ENCODE measurements at places on chromosomes 2 and 18.

GRCh38 chr2:19623488-19623887, 265.1 kb upstream of the OSR1 start:
- no peak for DNase-seq

GRCh38 chr18:76993573-76993972, 139.0 kb downstream of the MBP start:
- DNase-seq, result no peak

DNA sequence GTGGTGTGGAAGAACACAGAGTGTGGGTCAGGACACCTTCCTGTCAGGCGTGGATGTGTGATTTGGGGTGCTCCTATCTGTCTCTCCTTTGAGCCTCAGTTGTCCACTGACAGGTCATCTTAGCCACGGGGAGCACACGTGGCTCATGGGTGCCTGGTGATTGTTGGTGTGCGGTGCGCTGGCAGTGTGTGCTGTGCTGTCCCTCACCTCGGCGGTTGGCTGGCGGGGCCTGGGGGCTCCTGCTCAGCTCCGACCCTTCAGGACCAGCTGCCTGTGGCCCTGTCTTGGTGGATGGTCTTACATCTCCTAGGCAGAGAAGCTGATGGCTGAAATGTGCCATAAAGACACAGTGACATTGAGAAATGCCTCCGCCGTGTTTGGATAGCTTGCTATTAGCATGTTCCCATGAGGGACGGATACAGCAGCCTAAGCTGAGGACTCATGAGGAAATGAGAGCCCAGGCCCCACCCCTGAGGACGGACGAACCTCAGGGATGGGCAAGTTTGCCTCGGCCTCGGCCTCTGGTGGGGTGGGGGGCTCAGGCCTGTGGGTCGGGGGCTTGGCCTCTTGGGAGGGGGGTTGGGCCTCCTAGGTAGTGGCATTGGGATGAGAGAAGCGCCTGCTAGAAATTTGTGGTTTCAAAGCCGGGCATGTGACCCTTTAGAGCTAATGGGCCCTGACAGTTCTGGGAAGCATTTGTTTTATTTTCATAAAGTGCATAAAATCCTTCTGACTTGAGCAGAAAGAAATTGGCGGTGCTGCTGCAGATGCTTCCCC, 20.3 kb upstream of the ASB1 start:
- no peak for DNase-seq

DNA sequence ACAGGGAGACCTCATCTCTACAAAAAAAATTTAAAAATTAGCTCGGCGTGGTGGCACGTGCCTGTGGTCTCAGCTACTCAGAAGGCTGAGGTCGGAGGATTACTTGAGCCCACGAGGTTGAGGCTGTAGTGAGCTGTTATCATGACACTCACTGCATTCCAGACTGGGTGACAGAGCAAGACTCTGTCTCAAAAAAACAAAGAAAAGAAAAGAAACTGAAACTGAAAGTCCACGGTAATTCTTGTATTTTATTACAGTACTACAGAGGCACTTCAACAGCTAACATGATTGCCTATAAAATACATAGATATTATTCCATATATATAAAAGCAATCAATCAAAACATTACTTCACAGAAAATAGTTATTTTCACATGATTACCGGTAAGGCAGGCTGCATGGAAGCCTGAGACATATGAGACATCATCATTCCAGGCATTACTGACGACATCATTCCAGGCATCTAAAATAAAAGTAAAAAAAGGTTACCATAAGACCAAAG, 23.1 kb downstream of the PRPF40A start:
- DNase-seq, result peak; percentile 33

GRCh38 chr18:36509646-36510197, 212.2 kb downstream of the FHOD3 start:
- DNase-seq, result no peak

DNA sequence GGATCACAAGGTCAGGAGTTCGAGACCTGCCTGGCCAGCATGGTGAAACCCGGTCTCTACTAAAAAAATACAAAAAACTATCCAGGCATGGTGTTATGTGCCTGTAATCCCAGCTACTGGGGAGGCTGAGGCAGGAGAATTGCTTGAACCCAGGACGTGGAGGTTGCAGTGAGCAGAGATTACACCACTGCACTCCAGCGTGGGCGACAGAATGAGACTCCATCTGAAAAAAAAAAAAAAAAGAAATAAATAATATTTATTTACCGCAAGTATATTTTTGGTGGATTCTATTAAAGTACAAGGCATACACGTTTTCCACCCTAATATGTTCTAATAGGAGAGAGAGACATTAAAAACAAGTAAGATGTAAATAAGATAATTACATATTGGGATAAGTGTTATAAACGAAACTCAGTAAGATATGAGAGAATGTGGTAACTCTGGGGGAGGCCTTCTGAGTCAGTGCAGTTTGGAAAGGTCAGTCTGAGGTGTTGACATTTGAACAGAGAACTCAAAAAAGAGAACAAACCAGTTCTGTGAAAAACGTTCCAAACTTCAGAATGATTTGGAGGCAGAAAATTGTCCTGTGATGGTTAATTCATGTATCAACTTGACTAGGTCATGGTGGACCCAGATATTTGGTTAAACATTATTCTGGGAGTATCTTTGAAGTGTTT, 8.8 kb upstream of the POLI start:
- peak; percentile 18 for DNase-seq

DNA sequence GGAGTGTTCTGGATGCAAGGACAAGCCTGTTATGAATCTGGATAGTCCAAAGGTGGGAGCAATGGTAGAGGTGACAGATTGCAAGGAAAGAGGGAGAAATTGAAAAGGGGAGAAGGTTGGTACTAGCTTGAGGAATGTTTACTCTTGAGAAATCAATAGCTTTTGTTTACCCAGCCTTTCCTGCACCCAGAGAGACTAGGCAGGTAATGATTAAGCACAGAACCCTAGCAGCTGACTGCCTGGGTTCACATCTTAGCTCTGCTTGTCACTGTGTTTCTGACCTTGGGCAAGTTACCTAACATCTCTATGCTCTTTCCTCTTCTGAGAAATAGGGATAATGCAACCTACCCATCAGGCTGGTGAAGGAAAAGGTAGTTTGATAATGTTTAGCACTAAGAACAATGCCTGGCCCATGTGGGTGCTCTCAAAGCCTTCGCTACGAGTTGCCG, 178.6 kb downstream of the MGAT5 start:
- DNase-seq, result no peak

DNA sequence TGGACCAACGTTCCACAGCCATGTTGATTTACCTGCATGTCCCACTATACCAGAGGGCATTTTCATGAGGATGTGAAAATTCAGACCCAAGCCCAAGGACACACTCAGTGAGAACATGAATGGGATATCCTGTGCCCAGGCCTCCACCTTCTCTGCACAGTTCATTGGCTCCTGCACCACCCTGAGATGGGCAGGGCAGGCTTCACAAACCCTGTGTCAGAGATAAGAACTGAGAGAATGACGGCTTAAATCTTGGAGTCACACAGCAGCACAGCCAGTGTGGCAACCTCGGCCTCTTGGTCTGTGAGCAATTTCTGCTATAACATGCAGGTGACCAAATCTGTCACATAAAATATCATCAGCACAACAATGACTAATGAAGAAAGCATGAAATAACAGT, 71.9 kb downstream of the UXS1 start:
- no peak for DNase-seq

DNA sequence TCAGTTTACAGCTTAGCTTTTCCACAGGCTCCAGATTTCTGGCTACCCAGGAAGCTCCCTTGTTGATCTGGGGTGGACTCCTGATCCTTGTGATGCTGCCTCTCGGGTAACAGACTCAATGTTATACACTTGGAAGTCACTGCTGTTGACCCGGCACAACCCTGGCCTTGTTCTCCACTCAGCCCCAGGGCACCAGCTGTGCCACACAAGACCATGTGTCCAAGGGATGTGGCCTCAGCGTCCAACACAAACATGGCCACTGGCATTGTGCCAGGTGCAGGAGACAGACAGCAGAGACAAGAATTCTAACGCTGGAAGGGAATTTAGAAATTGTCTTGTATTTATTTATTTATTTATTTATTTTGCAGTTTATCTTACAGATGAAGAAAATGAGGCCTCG, 39.0 kb upstream of the PPP4R1 start:
- no peak for DNase-seq

DNA sequence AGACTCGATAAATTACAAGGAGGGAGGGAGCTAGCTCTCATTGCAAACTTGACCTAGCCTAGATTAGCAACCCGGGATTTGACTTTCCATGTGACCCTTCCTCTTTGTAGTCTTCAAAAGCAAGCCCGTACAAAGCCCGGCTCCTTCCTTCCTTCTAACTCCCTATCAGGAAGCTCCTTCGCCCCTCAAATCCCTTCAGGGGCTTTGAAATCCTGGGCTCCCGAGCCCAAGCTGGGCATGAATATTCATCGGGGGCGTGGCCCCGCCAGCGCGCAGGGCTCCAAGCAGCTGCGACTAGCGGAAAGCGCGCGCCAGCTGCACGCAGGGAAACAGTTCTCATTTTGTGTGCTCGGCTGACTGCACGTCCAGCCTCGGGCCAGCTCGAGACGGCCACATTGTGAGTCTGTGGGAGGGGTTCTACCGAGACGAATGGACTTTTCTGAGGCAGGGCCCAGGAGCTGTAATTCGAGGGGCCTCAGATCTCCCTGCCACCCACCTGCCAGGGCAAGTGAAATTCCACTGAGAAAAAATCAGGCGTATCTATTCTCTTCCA, 84.0 kb upstream of the PELI1 start:
- peak; percentile 79 for DNase-seq

DNA sequence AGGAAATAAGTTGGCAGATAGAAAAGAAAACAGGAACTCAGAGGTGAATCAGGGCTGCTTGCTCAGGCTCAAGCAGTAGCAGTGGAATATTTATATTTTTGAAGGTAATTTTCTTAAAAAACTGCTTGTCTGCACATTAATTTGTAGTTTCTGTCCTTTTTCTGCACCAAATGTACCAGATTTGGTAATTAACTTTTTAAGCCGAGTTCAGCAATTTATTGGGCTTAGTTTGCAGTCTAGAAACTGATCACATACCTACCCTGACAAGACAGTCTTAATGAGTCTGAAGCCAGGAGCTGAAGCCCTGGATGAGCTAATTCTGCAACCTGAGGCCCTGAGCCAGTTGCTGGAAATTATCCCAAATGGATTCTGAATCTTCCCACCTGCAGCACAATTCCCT, 647.0 kb downstream of the TDRD15 start:
- DNase-seq, result no peak

DNA sequence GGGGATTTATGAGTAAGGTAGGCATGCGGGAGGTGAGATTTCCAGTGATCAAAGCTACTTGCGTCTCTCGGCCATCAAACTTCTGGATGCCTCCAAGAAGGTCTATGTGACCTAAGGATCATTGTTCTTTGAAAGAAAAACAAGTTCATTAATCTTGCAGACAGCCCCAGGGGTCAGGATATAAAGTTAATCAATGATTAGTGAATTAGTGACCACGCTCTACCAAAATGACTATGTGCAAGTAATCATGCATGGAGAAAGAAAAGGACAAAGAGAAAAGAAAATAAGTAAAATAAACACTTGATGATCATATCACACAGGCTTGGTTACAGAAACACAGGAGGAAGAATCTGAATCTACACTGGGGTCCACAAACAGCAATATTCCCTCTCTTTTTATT, 42.5 kb upstream of the BCL11A start:
- no peak for DNase-seq

DNA sequence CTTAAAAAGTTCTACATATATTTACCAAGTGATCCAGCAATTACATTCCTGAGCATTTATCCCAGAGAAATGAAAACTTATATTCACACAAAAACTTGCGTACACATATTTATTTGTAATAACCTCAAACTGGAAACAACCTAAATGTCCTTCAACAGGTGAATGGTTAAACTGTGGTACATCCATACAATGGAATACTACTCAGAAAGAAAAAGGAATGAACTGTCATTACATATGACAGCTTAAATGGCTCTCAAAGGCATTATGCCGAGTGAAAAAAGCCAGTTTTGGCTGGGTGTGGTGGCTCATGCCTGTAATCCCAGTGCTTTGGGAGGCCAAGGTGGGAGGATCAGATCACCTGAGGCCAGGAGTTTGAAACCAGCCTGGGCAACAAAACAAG, 79.1 kb upstream of the DYNC1I2 start:
- no peak for DNase-seq

DNA sequence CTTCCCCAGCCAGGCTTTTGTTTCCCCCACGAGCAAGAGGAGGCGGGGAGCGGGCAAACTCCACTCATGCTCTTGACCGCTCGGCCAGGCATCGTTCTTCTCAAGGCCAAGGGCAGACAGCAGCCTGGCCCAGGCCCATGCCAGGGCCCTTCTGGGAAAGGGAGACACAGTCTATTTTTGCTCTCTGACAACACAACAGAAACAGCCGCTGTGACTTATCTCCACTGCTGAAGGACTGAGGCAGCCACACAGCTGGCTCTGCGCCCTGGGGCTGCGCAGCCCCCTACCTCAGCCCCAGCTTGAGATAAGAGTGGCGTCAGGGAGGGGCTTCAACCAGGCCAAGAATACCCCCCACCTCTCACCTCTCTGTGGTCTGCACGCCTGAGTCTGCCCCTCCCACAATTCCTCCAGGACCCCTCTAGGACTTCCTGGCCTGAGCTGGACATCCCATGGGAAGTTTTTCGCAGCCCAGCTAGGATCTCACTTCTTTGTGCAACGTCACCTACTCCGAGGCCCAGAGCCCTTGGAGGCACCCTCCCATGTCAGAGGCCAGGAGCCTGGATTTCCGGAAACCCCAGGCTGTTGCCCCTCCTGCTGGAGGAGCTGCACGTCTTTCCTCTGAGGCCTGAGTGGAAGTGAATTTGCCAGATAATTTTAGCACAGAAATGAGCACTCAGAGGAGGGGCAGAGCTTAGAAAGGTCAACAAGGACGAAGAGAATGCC, 118.9 kb upstream of the OTOS start:
- DNase-seq, result no peak

GRCh38 chr2:139122711-139123158, 342.5 kb upstream of the NXPH2 start:
- DNase-seq, result no peak

DNA sequence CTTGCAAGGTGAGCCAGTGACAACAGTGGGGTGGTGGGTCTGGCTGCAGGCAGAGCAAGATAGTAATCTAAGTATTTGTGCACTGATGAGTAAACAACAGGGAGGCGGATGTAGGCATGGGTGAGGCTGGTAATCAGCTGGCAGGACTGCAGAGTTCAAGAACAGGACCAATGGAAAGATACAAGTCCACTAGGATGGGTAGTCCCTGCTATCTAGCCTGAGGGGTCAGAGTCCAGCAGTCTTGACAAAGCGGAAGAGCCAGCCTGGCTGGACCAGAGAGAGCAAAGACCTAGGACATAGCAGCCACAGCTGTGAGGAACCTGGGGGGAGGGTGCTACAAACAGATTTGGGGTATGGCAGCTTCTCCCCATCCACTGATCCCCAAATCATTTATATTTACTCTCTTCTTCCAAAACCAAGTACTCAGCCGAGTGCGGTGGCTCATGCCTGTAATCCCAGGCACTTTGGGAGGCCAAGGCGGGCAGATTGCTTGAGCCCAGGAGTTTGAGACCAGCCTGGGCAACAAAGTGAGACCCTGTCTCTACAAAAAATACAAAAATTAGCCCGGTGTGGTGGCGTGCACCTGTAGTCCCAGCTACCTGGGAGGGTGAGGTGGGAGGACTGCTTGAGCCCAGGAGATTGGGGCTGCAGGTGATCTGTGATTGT, 25.9 kb downstream of the VIL1 start:
- DNase-seq, result no peak

GRCh38 chr2:191688934-191689695, 11.2 kb downstream of the NABP1 start:
- no peak for DNase-seq

Data from stimulated activated CD4-positive, alpha-beta T cell treated with anti-CD3 and anti-CD28 coated beads, Interleukin-15, amount 100 ng/mL, for 24 hours (primary cell).